ENCODE measurements at places on chromosomes 6 and 20. TPM values are rescaled to one million over a fixed set of nuclear protein-coding genes. Genes with fewer than 3 reads are reported as not detected.

SLC17A3 gene
- total RNA-seq = 31.4 TPM

HSPA12B gene
- total RNA-seq = 1.4 TPM

UFL1 gene
- total RNA-seq = 15.1 TPM

HLA-DOB gene
- 0.16 TPM for total RNA-seq

SRC gene
- total RNA-seq = 12.0 TPM

ARID1B gene
- 31.1 TPM for total RNA-seq

TMC2 gene
- not detected for total RNA-seq

EGFL8 gene
- total RNA-seq = 6.0 TPM

SCRT2 gene
- not detected for total RNA-seq

ZBTB9 gene
- total RNA-seq = 3.3 TPM

MLIP gene
- 64.6 TPM for total RNA-seq

SIRPA gene
- total RNA-seq = 33.1 TPM

OPN5 gene
- not detected for total RNA-seq

SAMD5 gene
- 9.8 TPM for total RNA-seq

CCR6 gene
- total RNA-seq = not detected

LZTS3 gene
- total RNA-seq = 5.5 TPM

TOX2 gene
- 2.3 TPM for total RNA-seq

ECI2 gene
- total RNA-seq = 76.4 TPM

CALHM6 gene
- total RNA-seq = 7.6 TPM

CST5 gene
- not detected for total RNA-seq

GOPC gene
- 9.1 TPM for total RNA-seq

TFAP2D gene
- not detected for total RNA-seq

CLVS2 gene
- not detected for total RNA-seq

TPD52L1 gene
- 45.0 TPM for total RNA-seq
